ENCODE measurements at places on chromosomes 6 and 20.

DNA sequence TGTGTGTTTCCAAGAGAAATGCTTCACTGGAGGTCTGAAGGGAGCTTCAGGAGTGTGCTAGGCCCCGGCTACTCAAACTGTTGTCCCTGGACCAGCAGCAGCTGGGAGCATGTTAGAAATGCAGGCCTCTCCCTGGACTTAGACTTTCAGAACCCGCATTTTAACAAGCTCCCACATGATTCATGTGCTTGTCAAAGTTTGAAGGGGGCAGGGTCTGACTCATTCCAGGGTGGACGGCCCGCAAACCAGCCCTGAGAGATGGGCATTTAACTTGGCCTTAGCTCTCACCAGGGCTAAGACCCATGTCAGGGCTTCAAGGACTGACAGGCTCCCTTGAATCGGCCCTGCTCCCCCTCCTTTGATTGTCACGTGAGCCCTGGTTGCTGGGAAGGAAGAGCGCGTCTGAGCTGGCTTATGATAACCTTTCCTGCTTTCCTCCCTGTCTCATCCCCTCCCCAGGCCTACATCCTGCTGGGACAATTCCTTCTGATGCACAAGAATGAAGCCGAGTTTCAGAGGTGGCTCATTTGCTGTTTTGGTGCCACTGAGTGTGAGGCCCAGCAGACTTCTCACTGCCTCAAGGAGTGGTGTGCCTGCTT, 35.5 kb downstream of the BANF2 start:
- no peak for DNase-seq

DNA sequence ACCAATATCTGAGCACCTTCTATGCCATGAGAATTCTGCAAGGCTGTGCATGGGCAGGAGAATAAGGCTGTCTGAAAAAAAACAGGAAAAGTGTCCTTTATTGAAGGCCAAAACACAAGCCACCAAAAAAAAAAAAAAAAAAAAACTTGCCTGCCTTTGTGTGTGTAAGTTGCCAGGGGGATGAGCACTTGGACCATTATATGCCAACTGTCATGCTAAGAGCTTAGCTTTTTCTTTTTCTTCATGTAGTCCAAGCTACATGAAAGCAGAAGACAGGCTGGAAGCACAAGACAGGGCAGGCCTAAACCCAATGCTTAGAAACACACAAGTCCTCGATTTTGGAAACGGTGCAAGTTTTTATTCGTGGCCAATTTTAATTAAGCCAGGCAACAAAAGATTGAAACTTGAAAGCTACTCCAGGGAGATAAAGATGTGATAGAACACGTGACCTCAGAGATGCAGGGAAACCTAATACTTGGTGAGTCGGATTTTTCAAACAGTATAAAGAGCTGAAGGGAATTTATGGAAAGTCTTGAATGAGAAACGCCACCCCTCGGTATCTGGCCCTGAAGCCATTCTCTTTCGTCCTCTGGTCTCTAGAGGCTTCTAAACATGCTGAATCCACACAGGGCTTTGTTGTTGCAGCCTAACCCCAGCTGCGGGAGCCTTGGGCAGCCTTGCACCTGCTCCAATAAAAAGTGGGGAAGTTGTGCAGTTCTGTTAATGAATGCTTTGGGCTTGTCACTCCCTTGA, 8.6 kb downstream of the BMP7 start:
- DNase-seq = no peak

DNA sequence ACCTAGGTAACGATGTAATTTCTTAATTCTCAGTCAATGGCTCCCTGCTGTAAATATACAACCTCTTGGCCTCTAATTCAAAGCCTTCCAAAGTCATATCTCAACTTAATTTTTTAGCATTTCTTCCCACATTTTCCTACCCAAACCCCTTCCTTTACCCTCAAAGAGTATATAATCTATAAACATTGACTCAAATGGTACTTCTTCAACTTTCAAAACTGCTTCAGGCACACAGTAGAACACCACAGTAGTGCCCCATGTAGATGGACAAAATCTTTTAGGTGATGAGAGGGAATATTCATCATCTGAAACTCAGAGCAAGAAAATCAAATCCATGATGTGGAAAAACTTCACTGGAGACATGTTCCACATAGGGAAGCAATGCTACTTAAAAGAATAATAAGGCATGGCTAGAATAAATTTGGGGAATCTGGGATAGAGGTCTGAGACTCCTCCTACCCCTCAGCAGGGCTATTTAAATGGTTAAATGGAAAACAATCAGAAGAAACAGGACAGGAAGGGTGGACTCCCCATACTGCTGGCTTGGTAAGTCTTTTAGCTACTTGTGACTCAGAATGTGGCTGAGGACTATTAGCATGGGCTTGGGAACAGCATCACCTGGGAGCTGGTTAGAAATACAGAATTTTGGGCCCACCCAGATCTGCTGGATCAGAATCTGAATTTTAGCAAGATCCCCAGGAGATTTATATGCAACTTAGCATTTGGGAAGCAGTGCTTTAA, 6.4 kb downstream of the SLC22A2 start:
- DNase-seq = no peak

- DNase-seq = no peak
Observed at GRCh38 chr6:165049362-165049761, 260.0 kb downstream of the C6orf118 start.

DNA sequence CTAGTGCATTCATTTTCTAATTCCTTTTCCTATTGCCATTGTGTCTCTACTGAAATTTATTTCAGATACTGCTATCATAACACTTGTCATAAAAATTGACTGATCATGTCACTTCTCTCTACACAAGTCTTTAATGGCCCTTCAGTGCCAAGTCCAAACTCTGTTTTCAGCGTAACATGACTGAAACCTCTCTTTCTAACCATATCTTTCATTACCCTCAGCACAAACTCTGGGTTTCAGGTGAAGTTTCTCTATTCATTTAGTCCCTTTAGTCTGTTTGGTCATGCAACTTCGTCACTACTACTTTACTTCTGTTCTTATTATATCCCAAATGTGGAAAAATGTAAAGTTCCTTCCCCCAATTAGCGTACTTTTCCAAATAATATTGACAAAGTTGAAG, 234.9 kb downstream of the OGFRL1 start:
- DNase-seq = no peak

DNA sequence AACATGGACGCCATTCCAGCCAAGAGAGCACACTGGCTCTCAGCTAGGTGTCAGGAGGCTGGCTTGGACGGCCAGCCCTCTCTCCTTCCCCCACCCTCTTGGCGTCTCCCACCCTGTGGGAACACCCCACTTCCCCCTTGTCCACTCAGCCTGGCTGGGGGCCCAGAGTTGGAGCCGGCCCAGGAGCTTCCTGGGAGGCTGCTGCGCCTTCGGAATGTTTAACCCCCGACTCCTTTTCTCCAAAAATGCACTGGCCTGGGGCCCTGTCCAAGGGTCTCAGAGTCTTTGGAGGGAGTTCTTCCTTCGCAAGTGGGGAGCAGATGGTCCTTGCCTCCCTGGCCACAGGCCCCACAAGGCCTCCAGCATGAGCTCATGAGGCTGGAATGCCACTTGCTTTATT, 4.1 kb downstream of the ADAM33 start:
- DNase-seq = no peak

GRCh38 chr20:49595811-49596561, 28.0 kb upstream of the PTGIS start:
- no peak for DNase-seq

DNA sequence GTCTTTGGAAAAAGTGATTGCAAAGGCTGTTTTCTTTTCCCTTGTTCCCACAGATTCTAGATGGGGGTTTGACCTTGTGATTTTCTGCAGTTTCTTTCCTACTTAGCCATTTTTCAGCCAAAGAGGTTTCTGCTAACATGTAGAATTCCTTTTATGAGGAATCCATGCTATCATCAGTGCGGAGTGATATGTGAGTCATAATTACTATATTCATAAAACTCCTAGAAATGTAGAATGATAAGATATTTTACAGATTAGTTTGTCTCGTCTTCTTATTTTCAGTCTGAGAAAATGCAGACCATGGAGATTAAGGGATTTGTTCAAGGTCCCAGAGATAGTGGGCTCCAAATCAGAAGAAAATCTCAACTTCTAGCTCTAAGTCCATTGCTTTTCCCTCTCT, 98.6 kb downstream of the KCNQ5 start:
- DNase-seq = no peak

DNA sequence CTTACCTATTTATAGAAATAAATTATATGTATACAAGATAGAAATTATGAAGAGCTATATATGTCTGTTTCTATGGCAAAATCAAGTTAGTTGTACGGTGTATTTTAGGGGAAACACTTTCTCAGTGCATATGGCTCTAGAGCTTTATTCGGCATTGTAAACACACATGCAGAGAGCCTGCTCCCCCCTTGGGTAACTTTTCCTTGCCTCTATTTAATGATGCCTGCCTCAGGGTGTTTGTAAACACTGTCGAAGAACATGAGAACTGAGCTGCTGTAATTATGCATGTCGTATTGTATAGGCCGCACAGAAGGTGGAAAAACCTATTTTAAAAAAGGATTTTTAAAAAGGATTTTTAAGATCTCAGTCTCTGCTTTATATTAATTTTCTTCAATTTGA, 133.4 kb downstream of the FNDC1 start:
- DNase-seq = no peak

DNA sequence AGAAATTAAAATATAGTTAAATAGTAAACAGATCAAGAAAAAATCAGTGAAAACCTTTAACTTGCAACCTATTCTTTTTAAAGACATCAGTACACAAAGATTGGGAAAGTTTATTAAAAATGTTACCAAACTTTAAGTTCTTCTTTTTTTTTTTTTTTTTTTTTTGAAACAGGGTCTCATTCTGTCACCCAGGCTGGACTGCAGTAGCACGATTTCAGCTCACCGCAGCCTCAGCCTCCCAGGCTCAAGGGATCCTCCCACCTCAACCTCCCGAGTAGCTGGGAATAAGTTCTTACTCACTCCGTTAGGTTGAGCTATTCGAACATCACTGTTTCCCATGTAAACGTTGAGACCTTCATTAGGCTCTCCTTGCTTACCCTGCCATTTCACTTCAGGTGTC, 5.6 kb downstream of the MAP3K5 start:
- DNase-seq = no peak

GRCh38 chr6:26234421-26235301, 130.3 kb upstream of the BTN3A2 start:
- peak; percentile 49 for DNase-seq

- DNase-seq = no peak
Observed at GRCh38 chr6:88662163-88662580, 301.2 kb downstream of the RNGTT start.

DNA sequence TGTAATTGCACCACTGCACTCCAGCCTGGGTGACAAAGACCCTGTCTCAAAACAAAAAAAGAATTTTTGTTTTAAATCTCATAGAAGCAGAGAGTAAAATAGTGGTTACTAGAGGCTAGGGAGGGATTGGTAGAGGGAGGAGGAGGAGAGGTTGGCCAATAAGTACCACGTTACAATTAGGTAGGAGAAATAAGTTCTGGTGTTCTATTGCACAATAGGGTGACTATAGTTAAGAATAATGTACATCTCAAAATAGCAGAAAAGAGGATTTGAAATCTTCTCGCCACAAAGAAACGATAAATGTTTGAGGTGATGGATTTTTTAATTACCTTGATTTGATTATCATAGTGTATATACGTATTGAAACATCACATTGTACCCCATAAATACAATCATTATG, 27.1 kb upstream of the TOP1 start:
- no peak for DNase-seq

DNA sequence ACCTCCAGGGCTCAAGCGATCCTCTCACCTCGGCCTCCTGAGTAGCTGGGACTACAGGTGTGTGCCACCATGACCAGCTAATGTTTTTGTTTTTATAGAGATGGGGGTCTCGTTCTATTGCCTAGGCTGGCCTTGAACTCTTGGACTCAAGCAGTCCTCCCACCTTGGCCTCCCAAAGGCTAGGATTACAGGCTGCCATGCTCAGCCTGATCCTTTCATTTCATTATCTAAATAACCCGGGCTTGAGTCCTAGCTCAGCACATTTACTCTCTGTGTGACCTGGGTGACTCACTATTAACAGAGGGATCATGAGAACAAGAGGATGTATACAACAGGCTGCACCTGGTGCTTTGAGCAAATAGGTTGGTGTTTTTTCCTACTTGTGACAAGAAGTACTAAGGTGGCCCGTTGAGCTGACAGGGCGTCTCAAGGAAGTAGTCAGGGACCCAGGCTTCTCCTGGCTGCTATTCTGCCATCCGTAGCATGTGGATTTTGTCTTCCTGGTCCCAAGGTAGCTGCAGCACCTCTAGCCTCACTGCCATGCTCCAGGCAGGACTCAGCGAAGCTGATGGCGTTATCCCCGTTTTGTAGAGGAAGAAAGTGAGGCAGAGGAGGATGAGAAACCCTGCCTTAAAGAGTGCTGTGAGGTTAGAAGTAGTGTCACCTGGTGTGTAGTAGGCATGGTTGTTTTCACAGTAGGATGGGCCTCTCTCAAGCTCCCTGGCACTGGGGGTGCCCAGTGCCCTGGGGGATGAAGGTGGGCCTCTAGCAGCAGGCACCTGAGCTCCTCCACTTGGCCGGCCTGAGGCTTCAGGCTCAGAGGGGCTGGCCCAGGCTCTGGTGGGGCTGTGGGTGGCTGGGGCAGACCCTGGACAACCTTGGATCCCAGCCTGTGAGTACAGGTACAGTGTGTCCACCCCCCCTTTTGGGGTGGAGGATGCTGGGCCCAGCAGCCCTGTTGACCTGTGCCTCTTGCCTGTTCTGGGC, 62.4 kb downstream of the ADNP start:
- DNase-seq = no peak

- no peak for DNase-seq
Observed at GRCh38 chr20:56724241-56724757, 95.2 kb downstream of the TFAP2C start.

DNA sequence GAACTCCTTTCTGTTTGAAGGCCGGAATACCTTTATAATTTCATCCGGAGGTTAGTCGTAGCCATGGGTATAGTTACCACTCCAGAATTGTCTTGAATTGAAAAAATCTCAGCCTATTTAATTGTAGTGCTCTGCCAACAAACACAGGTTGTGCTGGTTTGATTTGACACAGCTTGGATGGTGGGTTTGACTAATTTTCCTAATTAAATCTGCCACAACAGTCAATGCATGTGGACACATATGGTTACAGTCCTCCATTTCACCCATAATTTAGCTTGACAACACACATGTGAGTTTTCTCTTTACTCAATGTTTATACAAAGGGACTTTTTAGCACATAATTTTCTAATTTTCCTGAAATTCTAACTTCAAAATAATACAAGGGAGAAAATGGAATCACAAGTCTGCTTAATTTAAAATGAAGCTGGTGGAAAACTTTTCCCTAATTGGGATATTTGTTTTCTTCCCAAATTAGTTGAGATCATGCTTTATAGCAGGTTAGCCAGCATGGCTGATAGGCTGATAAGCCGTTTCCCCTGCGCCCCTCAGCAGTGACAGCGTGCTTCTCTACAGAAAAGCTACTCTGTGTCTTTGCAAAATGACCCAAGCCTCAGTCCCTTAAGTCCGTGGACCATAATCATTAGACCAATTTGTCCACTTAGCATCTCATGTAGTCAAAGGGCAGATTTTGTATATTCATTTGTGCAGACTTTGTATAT, 463.5 kb upstream of the FLRT3 start:
- no peak for DNase-seq

- DNase-seq = no peak
Observed at GRCh38 chr6:66851930-66852329, 1144.9 kb upstream of the EYS start.
